Activated B cell treated with CpG ODN at 0.5 μM for 24 hours (primary cell): ENCODE measurements at places on chromosomes 5 and 9.
A peak's percentile ranks its signal among the peaks of the same experiment; 100 is the strongest.

DNA sequence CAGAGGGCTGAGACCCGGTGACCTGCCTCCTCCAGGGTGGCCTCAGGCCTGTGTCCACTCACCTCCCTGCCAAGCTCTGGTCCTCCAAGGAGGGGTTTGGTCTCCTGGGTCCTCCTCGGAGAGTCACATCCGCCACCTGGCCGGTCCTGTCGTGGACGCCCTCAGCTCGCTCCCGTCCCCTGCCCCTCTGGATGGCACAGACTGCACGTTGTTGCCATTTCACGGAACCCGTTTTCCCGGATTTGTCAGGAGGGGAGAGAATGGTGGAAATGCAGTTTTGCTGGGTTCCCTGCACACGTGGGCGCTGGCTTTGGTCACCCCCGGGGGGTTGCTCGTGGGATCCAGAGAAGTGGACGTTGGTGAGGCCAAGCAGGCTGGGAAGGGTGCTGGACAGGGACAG is 62.7 kb downstream of the RXRA start:
- H3K27ac ChIP-seq, result no peak overlapping the region
- H3K27me3 ChIP-seq, result no peaks in the 10 kb centered on the region
- no peak for DNase-seq
- H3K4me3 ChIP-seq, result no peak overlapping the region
- H3K4me1 ChIP-seq, result peaks cover 45% of the 10 kb centered on the region

GRCh38 chr9:78612091-78612490 is 315.2 kb downstream of the PSAT1 start:
- no peaks in the 10 kb centered on the region for H3K36me3 ChIP-seq
- H3K27me3 ChIP-seq, result no peaks in the 10 kb centered on the region
- H3K27ac ChIP-seq, result no peak overlapping the region

DNA sequence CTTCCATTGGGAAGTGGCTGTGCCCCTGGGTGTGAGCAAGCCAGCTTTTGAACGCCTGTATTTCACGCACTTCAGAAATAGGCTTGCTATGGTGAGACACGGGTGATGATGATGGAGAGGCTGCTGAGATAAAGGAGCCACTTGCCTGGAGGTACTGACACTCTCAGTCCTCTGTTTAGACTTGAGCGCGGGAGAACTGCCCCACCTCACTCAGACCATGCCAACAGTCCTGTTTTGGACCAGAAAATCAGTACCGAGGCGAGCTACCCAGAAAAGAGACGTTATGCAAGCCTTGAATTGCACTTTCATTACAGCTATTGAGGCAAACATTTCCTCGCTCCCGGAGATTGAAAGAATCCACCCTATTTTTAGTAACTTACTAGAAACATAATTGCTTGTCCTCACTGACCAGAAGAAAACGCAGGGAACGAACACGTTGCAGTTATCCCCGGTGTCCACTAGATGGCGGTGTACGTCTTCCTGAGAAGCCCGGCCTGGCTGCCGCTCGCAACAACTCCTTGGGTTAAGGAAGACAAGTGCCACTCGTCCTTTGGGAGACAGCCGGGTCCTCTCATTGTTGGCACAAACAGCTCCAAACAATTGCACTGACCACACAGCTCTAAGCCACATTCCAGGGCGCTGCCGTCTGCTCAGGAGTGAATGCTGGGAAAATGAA is 142.4 kb downstream of the PSAT1 start:
- no peaks in the 10 kb centered on the region for H3K4me1 ChIP-seq
- no peak overlapping the region for H3K27ac ChIP-seq
- DNase-seq, result peak; percentile 37
- peaks cover 18% of the 10 kb centered on the region for H3K27me3 ChIP-seq
- no peak overlapping the region for H3K4me3 ChIP-seq
- H3K36me3 ChIP-seq, result no peaks in the 10 kb centered on the region

- no peaks in the 10 kb centered on the region for H3K4me1 ChIP-seq
- no peak for DNase-seq
- H3K4me3 ChIP-seq, result no peak overlapping the region
- no peak overlapping the region for H3K27ac ChIP-seq
- peaks cover 17% of the 10 kb centered on the region for H3K27me3 ChIP-seq
Observed at GRCh38 chr5:72183101-72183520, 75.8 kb downstream of the MAP1B start.

DNA sequence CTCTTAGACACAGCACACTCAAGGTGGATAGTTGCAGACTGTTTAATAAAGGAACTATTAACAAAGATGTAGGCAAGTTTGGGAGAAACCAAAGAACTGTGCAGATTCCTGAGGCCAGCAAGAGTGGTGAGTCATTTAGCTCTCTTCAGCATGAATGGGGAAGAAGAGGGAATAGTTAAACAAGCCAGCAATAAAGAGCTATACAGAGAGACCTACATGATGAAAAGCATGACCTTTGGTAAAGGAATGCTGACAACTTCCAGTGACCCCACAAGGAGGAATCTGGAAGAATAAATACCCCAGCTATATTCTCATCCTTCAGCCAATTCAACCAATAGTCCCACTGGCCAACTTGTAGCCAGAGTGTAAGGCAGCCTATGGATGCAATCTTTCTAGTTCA is 706.0 kb upstream of the GRAMD2B start:
- no peak overlapping the region for H3K4me3 ChIP-seq
- DNase-seq, result no peak
- no peak overlapping the region for H3K27ac ChIP-seq

GRCh38 chr9:136050266-136050700 is 44.8 kb downstream of the NACC2 start:
- DNase-seq, result no peak

DNA sequence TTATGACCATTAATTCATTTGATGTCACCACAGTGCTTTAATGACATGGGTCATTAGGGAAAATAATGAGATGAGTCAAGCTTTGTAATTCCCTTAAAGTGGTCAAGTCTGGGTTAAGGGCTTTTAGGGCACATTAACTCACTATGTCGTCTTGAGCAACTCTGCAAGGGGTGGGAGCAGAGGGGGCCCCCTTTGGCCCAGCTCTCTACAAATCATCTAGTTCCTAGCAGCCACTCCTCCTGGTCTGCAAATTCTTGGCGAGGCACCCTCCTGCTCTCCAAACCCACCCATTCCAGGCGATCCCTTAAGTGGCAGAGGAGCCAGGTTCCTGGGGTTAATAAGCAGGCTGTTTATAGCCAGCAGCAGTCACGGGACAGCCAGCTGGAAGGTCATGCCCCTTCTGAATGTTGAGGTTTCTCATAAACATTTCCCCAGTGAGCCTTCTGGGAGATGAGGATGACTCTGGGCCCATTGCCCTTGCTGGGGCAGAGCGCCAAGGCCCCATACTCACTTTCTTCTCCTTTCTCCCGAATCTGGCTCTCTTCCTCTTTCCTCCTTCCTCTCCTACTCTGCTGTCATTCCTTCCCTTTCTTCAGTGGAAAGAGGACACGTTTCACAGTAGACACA is 14.3 kb upstream of the GPX3 start:
- no peaks in the 10 kb centered on the region for H3K36me3 ChIP-seq
- peaks cover 8% of the 10 kb centered on the region for H3K27me3 ChIP-seq
- DNase-seq, result no peak
- no peak overlapping the region for H3K27ac ChIP-seq
